ENCODE measurements at places on chromosomes 11 and 22.

- DNase-seq: no peak
Measured at GRCh38 chr11:41431784-41432183, 27.7 kb downstream of the LRRC4C start.

DNA sequence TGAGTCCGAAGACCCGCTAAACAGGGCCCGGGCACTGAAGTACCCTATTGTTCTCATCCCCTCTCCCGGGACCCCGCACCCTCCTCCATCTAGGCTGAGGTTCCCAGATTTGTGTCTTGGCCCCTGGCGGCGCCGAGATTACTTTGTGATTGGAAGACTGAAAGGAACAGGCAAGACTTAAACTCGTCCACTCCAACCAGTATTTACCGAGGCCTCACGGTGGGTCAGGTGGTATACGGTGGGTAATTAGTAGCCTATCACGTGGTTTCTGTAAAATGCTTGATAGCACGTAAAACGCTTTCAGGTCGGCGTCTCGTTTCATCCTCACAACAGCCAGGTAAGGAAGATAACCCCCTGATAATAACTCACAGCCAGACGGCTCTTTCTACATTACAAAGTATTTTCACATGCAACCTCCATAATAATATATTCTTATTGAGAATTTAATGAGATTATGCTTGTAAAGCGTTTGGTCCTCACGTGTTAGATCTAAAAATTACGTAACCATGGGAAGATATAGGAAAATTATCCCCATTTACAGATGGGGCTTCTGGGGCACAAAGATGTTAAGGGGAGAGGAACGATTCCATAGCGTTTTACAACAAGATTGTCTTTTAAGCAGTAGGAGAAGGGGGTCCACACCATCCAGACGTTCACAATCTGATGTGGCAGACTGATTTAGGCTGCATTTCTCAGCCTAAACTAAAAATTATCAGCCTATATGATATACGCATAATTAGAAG is 642 bp upstream of the PIK3C2A start:
- peak; percentile 7 for DNase-seq

DNA sequence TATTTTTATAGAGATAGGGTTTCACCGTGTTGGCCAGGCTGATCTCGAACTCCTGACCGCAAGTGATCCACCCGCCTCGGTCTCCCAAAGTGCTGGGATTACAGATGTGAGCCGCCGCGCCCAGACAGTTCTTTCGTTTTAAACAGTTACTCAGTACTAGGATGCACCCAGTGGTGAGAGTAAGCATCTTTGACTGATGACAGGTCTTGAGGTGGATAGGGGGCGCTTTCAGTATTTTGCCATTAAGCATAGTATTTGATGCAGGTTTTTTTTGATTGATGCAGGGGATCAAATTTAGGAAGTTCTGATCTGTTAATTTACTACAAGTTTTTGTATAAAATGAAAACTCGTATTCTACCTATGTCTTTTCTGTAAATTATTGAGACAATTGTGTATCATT is 13.2 kb upstream of the TRIM34 start:
- no peak for DNase-seq

GRCh38 chr22:46846150-46846831 is 83.8 kb downstream of the TBC1D22A start:
- no peak for DNase-seq

- DNase-seq: no peak
Measured at GRCh38 chr11:126702165-126702720, 298.3 kb downstream of the KIRREL3 start.

DNA sequence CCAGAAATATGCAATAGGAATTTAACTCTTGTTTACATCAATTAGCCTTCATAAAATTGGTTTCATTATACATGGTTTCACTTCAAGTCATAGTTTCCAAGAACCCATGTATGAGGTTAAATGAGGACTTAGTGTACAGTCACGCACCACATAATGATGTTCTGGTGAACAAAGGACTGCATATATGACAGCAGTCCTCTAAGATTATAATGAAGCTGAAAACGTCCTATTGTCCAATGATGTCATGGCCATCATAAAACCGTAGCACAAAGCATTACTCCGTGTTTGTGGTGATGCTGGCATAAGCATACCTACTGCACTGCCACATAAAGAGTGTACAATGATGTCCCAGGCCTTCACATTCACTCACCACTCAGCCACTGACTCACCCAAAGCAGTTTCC is 31.1 kb downstream of the SMCO4 start:
- DNase-seq: no peak

DNA sequence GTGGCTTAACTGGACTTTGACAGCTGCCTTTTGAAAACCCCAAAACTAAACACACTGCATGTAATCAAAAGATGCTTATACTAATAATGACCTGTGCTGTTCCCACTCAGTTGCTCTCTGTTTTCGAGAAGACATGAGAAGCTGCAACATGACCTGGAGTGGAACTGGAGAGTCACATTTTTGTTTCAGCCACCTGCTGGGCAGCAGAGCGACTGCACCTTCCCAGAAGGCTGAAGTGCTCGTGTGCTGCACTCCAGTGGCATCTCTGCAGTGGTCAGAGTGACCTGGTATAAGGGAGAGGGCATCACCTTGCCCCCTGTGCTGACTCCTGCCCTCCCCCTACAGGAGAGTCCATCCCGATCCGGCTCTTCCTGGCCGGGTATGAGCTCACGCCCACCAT is 8.6 kb downstream of the THYN1 start:
- no peak for DNase-seq

DNA sequence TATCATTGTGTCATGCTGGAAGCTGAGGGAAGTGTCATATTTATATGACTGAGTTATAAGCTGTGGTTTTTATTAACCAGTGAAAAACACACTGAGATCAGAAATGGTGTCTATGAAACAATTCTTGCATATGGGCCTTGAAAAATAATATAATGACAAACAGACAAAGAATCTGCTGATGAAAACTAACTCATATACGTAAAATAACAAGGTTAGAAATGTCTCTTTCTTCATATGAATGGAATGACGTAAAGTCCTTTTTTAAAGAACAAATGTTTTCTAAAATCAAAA is 48.8 kb upstream of the PHF21B start:
- DNase-seq: no peak

DNA sequence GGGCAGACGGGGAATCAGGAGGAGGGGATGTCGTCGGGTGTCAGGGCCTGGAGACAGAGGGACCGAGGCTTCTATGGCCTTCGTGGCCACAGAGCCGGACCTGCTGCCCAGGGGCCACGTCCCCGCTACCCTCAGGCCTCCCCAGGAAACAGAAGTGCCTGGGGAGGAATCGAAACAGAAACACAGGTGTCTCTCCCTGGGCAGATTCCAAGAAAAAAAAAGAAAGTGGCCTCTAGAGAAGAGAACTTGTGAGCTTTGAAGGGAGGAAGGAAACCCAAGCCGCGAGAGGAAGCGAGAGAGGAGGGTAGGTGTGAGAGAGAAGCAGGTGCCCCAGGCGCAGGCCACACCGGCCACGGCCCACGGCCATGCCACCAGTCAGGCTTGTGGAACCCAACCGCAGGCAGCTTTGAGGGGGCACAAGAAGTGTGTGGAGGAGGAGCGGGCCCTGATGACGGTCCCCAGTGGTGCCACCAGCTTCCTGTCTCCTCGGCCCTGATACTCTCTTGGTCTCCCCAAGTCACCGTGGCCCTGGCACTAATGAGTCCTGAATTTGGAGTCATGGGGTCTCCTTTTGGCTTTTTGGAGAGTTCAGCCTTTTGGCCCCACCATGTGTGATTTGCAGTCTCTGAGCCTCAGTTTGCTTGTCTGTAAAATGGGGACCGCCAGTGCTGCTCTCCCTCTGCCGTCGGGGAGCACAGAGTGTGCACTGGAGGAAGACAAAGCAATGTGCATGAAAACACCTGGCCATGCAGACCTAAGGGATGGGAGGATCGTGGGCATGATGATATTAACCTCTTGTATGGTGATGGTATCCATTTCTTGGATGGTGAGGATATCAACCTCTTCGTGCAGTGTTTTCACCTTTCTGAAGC is 25.2 kb downstream of the LIF start:
- DNase-seq: peak; percentile 33

DNA sequence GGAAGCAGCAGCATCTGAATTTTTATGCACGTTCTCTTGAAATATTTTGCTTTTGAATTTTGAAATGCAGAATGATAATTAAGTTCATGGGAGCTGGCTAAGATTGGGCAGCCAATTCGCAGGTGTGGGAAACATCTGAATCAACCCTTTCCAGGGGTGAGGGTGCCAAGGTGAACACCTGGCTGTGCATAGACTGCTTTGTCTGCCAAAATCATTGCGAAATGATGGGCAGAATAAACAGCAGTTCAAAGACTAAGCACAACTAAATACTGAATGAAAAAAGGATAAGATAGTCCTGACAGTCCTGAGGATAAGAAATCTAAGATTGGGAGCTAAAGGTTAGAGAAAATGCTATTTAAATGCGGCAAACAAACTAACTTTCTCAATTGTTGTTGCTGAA is 813.3 kb upstream of the RAG2 start:
- DNase-seq: no peak

- no peak for DNase-seq
Measured at GRCh38 chr22:47071078-47071806, 308.8 kb downstream of the TBC1D22A start.

- no peak for DNase-seq
Measured at GRCh38 chr11:117819096-117820040, 5.2 kb downstream of the FXYD2 start.

GRCh38 chr11:12900496-12900895 is 108.6 kb upstream of the RASSF10 start:
- DNase-seq: no peak

DNA sequence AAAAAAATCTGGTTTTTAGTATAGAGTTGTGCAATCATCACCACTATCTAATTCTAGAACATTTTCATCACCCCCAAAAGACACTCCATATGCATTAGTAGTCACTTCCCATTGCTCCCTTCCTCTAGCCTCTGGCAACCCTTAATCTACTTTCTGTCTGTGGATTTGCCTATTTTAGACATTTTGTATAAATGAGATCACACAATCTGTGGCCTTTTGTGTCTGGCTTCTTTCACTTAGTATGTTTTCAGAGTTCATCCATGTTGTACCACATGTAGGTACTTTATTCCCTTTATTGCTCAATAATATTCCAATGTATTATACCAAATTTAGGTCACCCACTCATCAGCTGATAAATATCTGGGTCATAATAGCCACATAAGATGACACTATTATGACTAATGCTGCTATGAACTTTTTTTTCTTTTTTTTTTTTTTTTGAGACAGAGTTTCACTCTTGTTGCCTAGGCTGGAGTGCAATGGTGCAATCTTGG is 67.5 kb upstream of the SCUBE2 start:
- no peak for DNase-seq

DNA sequence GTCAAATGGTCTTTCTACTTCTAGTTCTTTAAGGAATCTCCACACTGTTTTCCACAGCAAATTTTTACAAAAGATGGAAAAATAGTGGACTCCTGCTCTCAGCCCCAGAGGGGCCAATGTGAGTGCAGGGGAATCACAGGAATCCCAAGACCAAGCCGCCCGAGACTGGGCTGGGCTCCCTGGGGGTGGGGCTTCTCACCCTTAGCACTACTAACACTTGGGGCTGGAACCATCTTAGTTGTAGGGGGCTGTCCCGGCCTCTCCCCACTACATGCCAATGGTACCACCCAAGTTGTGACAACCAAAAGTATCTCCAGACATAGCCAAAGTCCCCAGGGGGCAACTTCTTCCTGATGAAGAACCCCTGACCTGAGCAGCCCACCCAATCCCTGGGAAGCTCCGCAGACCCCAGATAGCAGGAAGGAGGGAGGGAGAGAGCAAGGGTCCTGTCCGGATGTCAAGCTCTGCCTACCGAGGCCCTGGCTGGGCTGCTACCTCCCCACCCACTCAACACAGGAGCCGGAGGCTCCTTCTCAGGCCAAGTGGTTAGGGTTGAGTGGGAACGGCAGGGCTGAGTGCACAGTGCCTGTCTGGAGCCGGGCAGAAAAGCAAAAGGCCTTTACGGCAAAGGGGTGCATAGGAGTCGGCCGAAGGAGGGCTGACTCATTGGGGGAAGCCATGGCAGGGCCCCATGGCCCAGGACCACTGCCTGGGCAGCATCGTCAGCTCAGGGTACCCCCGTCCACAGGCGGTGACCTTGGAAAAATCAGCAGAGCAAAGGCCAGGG is 122.5 kb upstream of the FGF3 start:
- DNase-seq: no peak

Data from activated CD4-positive, alpha-beta T cell treated with anti-CD3 and anti-CD28 coated beads for 24 hours (primary cell).